PC-9 (cell line): ENCODE measurements at places on chromosomes 16 and 17. TPM values are rescaled to one million over a fixed set of nuclear protein-coding genes. Genes with fewer than 3 reads are reported as not detected.
A peak's percentile ranks its signal among the peaks of the same experiment; 100 is the strongest.

- H3K36me3 ChIP-seq = peaks cover 16% of the 10 kb centered on the region
- no peaks in the 10 kb centered on the region for H3K27me3 ChIP-seq
- H3K27ac ChIP-seq = no peak overlapping the region
- no peak overlapping the region for H3K4me3 ChIP-seq
- peak; percentile 21 for DNase-seq
Measured at GRCh38 chr17:2701996-2702741, 9.4 kb downstream of the CLUH start.

- peaks cover 5% of the 10 kb centered on the region; the same call in 1 of the 2 replicates for H3K27me3 ChIP-seq
- H3K4me1 ChIP-seq = no peaks in the 10 kb centered on the region
- DNase-seq = no peak
- no peak overlapping the region for H3K27ac ChIP-seq
- H3K36me3 ChIP-seq = no peaks in the 10 kb centered on the region
- H3K4me3 ChIP-seq = no peak overlapping the region
Measured at GRCh38 chr16:87926246-87927194, 9.8 kb downstream of the CA5A start.

GRCh38 chr17:73644145-73645049 is at the start of gene SDK2:
Gene SDK2, minus strand, starts transcription at chr17:73644445. Its CDS starts 357 bp downstream, at chr17:73644088.
- no peak for DNase-seq
- H3K4me3 ChIP-seq = no peak within 1 kb of the TSS
- no peaks in the 10 kb centered on the region for H3K36me3 ChIP-seq
- peaks cover 61% of the 10 kb centered on the region for H3K27me3 ChIP-seq

- H3K4me3 ChIP-seq = no peak overlapping the region
- peaks cover 10% of the 10 kb centered on the region for H3K4me1 ChIP-seq
- DNase-seq = no peak
- H3K27ac ChIP-seq = no peak overlapping the region
Measured at GRCh38 chr17:72439893-72440502, 319.2 kb downstream of the SOX9 start.

DNA sequence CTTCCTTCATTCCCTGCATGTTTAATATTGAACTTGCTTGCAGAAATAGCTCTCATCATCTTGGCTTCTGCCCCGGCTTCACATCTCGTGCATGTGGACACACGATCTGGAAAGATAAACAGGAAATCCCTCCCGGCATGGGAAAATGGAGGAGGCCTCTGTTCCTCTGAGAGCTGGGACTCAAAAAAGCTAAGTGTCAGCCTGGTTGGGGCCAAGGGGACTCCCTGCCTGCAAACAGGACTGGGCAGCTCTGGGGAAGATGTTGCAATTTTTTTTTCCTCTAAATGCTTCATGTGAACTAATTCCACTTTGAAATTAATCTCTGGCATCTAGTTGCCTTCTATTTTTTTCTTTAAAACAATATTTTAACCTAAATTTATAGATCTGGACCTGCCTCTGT is 24.8 kb downstream of the ITPRIPL2 start:
- H3K4me1 ChIP-seq = peaks cover 59% of the 10 kb centered on the region
- no peaks in the 10 kb centered on the region for H3K36me3 ChIP-seq
- peak overlapping the region; percentile 92; the same call in 1 of the 2 replicates for H3K27ac ChIP-seq
- no peaks in the 10 kb centered on the region for H3K27me3 ChIP-seq
- peak; percentile 84 for DNase-seq

- H3K4me1 ChIP-seq = peaks cover 38% of the 10 kb centered on the region
- H3K36me3 ChIP-seq = no peaks in the 10 kb centered on the region
- no peak overlapping the region for H3K4me3 ChIP-seq
- no peak overlapping the region for H3K27ac ChIP-seq
Measured at GRCh38 chr16:530111-530817, 2.8 kb downstream of the CAPN15 start.

DNA sequence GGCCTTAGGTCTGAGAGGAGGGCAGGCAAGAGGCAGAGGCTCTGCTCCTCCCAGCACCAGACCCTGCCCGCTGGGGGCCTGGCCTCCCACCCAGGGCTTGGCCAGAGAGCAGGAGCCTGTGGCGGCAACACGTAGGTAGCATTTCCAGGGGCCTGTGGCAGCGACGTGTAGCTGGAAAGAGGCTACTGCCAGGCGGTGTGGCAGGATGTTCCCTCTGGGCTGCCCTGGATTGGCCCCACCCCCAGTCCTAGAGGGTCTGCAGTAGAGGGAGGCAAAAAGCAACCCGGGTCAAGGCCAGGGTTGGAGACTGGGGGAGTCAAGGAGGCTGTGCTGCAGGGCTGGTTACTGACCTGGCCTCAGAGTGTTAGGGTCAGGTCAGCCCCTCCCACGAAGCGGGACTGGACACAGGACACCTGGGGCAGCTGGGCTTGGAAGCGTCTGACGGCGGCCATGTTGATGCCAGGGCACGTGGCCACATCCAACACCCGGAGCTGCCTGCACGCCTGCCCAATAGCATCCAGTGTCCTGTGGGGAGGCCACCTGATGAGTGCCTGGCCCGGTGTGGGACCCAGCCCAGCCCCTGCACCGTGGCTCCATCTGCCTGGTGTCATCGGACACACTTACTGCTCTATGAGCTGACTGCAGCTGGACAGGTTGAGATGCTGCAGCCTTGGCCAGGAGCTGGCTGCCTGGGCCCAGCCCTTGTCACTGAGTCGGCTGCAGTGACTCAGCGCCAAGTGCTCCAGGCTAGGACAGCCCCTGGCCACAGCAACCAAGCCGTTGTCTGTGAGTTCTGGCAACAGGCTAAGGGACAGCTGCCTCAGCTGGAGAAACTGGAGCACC is 8.5 kb downstream of the ELMO3 start:
- H3K27me3 ChIP-seq = no peaks in the 10 kb centered on the region
- H3K27ac ChIP-seq = peak overlapping the region; percentile 64
- peak; percentile 77 for DNase-seq
- no peak overlapping the region; the same call in 1 of the 2 replicates for H3K4me3 ChIP-seq

Gene KRTAP4-3
- total RNA-seq = not detected in 2 replicates

Gene ARHGDIA
- 242 and 309 TPM in 2 replicates for total RNA-seq

Gene GAST
- total RNA-seq = 0.87 TPM in 1 of 2 replicates, not detected in the other

Gene CRYM
- not detected in 2 replicates for total RNA-seq

Gene FOXJ1
- 12.5 and 23.7 TPM in 2 replicates for total RNA-seq

Gene ZNF750
- 0.35 and 0.44 TPM in 2 replicates for total RNA-seq

Gene USP36
- 41.4 and 46.2 TPM in 2 replicates for total RNA-seq
